ENCODE measurements at places on chromosomes 4 and X.

DNA sequence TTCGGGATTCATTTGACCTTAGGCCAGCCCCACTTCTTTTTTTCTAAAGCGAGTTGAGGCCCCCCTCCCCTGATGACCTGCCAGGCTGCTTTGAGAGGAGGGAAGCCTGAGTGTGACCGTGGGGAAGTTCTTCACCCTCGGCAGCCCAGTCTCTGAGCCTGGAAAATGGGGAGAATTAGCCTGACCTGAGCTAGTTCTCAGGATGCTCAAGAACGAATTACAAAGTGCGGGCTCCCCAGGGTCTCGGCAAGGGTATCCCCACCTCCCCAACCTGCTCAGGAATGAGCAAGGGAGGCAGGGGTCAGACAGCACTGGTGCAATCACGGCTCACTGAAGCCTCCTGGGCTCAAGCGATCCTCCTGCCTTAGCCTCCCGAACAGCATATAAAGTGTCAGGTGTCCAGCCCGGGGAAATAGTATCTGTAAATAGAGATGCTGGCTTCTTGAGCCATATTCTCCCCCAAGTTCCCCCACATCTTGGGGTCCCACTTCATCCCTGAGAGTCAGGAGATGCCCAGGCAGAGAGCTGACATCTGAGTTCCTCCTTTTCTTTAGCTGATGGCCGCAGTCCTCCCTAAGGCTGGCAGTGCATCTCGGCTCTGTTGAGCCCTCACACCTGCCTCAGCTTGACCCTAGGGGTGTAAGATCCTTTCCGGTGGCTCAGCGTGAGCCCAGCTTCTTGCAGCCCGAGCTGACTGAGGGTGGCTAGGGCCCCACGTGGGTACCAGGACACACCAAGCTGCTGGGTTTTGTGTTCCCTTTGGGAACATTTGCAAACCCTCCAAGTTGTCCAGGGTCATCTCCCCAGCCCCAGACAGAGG is 1.6 kb downstream of the DUSP9 start:
- DNase-seq, result no peak

GRCh38 chr4:52576326-52576725 is 82.8 kb downstream of the USP46 start:
- no peak for DNase-seq

DNA sequence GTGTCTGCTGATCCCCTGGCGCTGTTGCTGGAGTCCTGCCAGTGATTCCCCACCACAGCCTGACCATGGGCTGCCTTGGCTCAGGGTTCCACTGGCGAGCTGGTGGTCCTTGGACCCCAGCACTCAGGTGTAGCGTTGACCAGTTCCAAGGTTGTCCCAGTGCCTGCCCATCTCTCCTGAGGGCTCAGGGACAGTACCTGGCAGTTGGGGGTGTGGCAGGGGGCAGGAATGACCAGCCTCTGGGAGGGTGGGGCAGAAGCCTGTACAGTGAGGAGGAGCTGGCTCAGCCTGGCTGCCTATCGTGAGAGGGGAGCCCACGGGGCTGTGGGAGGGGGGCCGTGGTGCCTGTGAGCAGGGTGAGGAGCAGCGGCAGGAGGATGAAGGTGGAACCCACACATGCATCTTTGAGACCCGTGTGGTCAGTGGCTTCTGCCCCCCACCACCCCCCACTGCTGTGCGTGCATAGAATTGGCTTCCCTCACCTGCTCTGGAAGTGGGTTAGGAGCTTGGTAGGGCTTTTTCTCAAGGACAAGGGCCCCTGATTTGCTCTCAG is 12.6 kb upstream of the MSANTD1 start:
- DNase-seq, result no peak

DNA sequence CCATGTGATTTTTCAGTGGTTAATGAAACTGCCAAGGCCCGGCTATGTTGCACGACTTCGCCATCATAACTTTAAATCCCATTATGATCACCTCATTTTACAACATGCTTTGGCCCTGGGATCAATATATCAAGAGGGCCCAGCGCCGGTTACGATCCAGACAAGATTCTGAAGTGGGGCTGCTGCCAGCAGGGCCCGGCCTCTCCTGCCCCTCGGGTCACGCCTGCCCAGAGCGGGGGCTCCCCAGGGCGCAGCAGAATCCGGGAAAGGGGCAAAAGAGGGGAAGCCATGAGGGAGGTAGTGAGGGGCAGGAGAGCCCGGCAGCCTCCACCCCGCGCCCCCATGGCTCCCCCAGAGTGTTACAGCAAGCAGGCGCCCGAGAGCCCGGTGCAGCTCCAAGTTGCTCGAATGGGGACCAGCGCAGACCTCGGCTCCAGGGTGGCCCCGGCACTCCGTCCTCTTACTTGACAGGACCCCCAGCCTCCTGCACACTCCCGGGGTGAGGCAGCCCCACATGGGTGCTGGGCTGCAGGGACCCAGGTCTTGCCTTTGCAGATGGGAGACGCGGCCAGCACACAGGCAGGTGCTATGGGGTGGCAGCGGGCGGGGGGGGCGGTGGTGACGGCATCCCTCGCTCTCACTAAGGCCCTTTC is 129.8 kb upstream of the NKX1-1 start:
- DNase-seq, result no peak

DNA sequence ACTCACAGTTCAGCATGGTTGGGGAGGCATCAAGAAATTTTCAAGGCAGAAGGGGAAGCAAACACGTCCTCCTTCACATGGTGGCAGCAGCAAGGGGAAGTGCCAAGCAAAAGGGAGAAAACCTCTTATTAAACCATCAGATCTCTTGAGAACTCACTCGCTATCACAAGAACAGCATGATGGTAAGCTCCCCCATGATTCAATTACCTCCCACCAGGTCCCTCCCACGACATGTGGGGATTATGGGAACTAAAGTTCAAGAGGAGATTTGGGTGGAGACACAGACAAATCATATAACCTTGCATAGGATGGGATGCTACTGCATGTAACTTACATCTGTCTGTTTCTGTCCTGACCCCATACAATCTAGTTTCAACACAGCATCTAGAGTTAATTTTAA is 511.8 kb upstream of the ARX start:
- no peak for DNase-seq

DNA sequence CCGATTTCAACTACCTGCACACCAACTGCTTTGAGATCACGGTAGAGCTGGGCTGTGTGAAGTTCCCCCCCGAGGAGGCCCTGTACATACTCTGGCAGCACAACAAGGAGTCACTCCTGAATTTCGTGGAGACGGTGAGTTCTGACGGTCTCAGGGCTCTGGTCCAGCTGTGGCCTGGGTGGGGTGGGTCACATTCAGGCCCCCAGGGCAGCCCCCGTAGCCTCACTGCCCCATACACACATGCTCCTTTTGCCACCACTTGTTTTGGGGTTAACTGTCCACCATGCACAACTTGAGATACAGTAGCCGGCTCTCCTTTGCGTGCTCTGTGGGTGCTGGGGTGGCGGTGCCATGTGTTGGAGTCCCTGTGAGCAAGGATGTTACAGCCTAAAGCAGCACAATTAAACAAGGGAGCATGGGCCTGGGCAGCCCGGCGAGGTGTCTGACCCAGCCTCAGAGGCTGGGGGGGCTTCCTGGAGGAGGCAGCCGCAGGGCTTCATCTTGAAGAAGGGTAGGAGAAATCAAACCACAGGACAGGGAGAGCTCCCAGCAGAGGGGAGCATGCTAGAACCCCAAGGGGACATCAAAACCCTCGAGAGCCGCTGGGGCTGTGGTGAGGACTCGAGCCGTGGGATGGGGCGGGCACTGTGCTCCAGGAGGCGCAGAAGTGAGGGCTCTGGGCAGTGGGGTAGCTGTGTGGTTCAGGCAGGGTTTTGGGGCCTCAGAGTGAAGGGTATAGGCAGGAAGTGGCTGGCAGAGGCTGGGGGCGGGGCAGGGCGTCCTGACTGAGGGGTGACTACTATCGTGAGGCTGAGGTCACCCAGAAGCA is 22.0 kb downstream of the CPZ start:
- no peak for DNase-seq

- no peak for DNase-seq
These were observed 59.1 kb downstream of the SORBS2 start for GRCh38 chr4:185752872-185753271.

- no peak for DNase-seq
These were observed 56.4 kb downstream of the PHKA2 start for GRCh38 chrX:18927558-18927957.

DNA sequence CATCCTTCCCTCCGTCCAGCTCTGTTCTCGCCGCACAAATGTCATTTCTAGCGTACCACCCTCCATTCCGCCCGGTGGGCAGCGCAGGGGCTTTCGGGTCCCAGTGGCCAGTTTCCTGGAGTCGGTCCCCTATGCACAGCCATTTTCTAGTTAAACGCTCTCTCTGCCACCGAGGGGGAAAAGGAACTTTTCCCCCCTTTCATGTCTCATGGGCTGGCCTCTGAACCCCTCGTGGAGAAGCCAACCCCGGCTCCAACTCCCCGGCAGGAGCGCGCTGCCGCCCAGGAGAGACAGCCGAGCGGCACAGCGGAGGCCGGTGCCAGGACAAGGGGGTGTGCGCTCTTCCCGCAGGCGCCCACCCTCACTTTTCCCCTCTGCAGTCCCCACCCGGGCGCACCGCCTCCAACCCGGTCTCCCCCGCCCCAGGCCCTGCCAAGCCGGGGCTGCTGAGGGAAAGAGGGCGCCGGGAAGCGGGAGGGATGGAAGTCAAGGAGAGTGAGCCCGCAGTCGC is 662 bp downstream of the APBB2 start:
- no peak for DNase-seq

GRCh38 chr4:113440371-113440770 is 321.2 kb downstream of the CAMK2D start:
- DNase-seq, result no peak

- no peak for DNase-seq
These were observed 13.5 kb downstream of the HHIP start for GRCh38 chr4:144659447-144659846.

DNA sequence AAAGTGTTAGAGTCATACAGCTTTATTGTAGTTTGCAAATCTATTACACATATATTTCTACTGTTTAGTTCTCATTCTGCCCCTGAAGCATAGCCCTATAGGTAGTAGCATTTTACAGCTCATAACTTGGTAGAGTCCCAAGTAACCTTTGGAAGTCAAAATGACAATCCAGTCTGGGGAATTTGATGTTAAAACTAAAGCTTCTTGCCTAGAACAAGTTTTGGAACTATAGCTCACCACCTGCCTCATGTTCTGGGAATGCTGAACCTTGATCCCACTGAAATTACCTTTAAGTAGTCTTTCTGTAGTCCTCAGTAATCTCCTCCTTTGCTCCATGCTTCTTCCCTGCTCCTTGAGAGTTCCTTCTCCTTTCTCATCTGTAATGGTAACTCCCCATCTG is 8.4 kb downstream of the UGT8 start:
- no peak for DNase-seq

GRCh38 chr4:15198070-15198727 is 195.9 kb downstream of the CPEB2 start:
- no peak for DNase-seq

DNA sequence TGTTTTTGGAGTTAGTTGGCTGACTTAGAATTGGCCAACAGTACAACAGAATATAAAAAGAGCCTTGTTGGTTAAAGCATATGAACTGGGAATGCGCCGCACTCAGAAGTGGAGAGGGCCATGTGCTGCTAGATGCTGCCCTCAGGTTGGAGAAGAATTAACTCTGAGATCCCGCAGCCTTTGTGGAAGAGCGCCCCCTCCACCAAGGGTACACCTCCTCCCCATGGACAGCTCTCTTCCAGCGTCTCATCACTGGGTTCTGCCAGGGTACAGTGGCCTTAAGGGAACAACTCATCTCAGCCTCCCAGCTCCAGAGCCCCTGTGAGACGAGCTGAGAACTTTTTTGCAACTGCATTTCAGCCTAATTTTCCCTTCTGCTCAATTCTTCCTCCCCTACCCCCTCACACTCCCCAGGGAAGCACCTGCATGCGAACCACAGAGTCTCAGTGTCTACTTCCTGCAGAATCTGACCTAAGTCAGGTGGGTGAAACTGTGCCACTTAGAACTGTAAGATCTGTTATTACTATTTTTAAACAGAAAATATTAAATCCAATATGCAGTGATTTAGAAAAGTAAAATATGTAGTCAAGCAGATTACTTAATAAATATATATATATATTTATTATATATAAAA is 380.6 kb downstream of the RAB28 start:
- no peak for DNase-seq

GRCh38 chr4:66949419-66949818 is 595.9 kb downstream of the CENPC start:
- DNase-seq, result no peak

- DNase-seq, result no peak
These were observed 310.4 kb downstream of the SPRY1 start for GRCh38 chr4:123706973-123707372.

DNA sequence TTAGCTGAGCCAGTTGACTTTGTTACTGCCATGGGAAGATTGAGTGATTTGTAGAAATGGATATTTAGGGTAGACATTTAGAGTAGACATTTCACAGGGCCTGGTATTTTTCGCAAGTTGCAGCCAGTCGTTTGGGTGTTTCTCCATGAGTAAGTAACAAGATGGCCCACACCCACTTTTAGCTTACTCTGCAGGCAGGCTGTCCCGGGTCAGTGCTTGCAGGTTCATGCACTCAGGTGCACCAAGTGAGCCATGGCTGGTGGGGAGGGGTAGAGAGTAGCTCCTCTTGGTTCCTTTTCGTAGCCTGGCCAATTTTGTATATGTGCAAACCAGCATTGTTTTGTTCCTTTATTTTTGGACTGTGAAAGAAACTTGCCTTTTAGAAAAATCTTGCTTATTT is 145.6 kb downstream of the POLA1 start:
- no peak for DNase-seq

- no peak for DNase-seq
These were observed 265.3 kb downstream of the RCHY1 start for GRCh38 chr4:75248770-75249407.

DNA sequence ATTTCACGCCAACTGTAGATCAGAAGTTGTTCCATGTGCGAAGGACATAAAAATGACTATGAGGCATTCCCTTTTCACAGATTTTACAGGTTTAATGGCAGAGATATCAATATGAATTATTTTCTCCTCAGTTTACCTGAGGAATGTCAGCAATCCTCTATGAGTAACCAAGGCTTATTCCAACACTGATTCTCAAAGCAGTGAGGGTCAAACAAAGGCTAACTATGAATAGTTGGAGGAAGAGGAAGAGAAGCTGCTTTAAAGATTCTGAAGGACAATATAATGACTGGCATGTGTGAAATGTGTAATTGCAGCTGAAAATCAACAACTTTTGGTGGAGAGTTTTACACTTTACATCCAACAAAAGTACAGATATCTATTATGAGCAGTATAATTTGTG is 29.1 kb downstream of the NAF1 start:
- no peak for DNase-seq

Measured in CD4-positive, alpha-beta T cell (primary cell).